ENCODE measurements at places on chromosomes 7 and 10. TPM values are rescaled to one million over a fixed set of nuclear protein-coding genes. Genes with fewer than 3 reads are reported as not detected.

TWIST1 gene
- 4.6 TPM for total RNA-seq

MMD2 gene
- total RNA-seq, result not detected

NUPR2 gene
- not detected for total RNA-seq

GBF1 gene
- total RNA-seq, result 27.3 TPM

SLC26A3 gene
- not detected for total RNA-seq

FOXP2 gene
- not detected for total RNA-seq

TMEM273 gene
- not detected for total RNA-seq

FLNC gene
- total RNA-seq, result 4.9 TPM

SFTPD gene
- 0.44 TPM for total RNA-seq

CREM gene
- total RNA-seq, result 32.5 TPM

GPR158 gene
- 0.06 TPM for total RNA-seq

MPP7 gene
- total RNA-seq, result 0.15 TPM

TMEM130 gene
- total RNA-seq, result 0.19 TPM

PRR15 gene
- total RNA-seq, result 1.5 TPM

ANKRD2 gene
- 4.2 TPM for total RNA-seq

RAMP3 gene
- total RNA-seq, result not detected
